NCI-H1048 (cell line): ENCODE measurements at places on chromosomes 1 and 21.

DNA sequence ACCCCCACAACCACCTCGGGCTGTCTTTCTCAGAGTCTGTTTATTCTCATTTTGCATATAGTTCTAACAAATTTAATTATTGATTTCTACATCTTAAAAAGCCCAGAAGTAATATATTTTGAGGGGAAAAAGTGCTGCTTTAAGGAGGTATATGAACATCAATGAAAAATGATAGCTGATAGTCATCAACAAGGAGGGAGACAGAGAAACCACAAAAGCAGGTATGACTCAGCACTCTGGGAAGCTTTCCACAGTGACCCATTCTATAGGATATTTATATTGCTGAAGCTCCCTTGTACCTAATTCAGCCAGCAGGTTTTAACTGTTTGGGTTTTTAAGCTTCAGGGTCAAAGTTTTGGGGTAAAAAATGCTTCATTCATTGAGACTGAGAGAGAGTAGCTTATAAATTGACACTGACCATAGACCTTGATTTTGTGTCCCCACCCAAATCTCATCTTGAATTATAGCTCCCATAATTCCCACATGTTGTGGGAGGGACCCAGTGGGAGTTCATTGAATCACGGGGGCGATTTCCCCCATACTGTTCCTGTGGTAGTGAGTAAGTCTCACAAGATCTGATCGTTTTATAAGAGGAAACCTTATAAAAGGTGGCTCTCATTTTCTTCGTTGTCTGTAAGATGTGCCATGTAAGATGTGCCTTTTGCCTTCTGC lies 27.4 kb downstream of the VANGL1 start:
- no peak for DNase-seq

- DNase-seq, result peak; percentile 39
Measured at GRCh38 chr1:88180449-88181108, 503.5 kb upstream of the PKN2 start.

- DNase-seq, result no peak
Measured at GRCh38 chr1:29113413-29114117, 10.1 kb downstream of the TMEM200B start.

DNA sequence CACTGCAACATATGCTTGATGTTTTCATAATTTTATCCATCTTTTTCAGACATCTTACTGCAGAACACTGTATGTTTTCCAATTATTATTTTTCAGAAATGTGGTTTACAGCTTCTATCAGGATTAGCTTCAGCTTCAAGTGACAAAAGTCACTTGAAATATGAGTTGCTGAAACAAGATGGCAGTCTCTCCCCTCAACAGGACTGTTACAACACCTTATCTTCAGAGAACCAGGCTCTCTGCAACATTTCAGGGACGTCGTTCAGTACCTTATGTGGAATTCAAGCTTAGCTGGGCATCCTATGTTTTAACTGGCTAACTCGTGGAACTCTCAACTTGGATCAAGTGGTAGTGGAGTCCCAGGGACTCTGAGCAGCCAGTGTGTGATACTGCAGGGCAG lies 2.0 kb upstream of the UBE2G2 start:
- DNase-seq, result no peak

GRCh38 chr1:19287436-19288185 lies 959 bp downstream of the AKR7A3 start:
- DNase-seq, result no peak

- no peak for DNase-seq
Measured at GRCh38 chr1:26476958-26477357, 4.7 kb downstream of the HMGN2 start.

GRCh38 chr21:16441789-16442188 lies 712.0 kb downstream of the USP25 start:
- no peak for DNase-seq

GRCh38 chr1:36948606-36949005 lies 85.7 kb downstream of the GRIK3 start:
- no peak for DNase-seq

DNA sequence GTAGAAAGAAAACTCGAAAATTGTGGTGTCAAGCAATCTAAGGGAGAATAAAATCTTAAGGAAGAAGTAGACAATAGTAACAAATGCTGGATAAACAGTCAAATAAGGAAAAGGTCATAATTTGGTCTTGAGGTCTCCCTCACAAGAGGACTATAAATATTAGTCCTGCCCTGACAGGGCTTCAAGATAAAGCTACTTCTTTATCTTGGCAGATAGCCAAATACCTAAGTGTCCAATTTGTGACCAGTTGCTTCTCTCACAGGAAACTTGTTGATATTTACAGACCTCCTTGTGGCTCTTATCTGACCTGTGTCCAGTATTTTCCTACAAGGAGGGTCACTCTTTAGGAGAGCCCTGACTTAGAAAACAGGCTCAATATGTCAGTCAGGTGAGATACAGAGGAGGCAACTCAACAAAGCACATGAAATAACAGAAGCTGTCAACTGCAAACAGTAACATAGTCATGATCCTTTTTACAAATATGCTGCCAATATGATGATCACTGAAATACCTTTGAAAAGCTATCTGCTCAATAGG lies 88.8 kb downstream of the TNNI3K start:
- DNase-seq, result no peak

- no peak for DNase-seq
Measured at GRCh38 chr21:45870851-45871615, 110.5 kb upstream of the COL6A1 start.

DNA sequence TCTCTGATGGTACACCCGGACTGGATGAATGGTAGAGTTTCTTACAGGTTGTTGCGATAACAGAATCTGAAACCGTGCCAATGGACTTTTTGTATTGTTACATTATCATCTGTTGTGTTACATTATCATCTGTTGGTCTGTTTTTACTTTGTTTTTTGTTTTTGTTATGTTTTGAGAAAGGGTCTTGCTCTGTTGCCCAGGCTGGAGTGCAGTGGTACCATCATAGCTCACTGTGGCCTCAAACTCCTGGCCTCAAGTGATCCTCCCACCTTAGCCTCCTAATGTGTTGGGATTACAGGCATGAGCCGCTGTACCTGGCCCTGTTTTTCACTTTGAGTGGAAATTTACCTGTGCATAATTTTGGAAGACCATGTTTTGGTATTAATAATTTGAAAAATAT lies 10.2 kb upstream of the PEX10 start:
- DNase-seq, result no peak

GRCh38 chr1:154760469-154760933 lies 109.6 kb downstream of the KCNN3 start:
- DNase-seq, result no peak

DNA sequence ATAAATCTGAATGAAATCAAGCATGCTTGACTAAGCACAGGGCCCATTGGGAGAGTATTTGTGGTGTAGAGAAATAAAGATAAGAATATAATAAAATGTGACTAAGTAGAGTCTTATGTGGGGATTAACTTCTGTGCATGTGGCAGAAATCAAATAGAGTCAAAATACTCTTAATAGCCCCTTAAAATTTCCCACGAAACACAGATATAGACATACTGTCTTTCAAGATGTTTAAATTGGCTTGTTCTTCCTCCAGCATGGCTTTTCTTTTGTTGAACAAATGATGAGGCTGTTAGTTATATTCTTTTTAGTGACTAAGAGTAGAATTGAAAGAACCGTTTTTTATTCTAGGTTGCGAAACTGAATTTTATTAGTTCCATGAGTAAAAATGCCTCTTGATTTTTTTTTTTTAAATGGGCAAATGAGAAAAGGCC lies 112.3 kb downstream of the RPS6KC1 start:
- DNase-seq, result no peak

GRCh38 chr1:147273409-147274336 lies 31.2 kb downstream of the CHD1L start:
- no peak for DNase-seq

GRCh38 chr1:32334864-32335534 lies 1.0 kb downstream of the MARCKSL1 start:
- DNase-seq, result no peak

DNA sequence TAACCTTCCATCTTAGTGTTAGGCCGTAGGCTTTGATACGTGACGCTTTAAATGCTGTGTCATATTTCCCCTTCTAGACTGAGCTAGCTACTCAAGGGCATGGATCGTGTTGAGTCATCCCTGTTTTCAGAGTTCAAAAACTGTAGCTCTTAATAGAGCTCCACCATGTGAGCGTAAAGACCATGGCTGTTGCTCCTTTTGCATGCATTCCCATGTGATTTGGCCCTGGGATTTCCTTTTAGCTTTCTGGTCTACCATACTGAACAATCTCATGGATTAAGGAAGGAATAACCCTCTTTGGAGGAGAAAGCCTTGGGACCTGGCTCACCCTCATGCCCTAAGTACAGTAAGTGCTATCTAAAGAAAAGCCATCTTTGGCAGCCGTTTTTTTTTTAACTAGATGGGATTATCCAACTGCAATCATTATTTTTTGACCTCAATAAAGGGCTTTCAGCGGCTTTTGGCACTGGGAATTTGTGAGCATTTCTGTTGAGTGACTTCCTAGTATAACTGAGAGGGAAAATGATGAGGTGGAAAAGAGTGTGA lies 76.6 kb downstream of the PLPP3 start:
- no peak for DNase-seq

GRCh38 chr1:231376875-231377549 lies 38.9 kb downstream of the SPRTN start:
- DNase-seq, result no peak

DNA sequence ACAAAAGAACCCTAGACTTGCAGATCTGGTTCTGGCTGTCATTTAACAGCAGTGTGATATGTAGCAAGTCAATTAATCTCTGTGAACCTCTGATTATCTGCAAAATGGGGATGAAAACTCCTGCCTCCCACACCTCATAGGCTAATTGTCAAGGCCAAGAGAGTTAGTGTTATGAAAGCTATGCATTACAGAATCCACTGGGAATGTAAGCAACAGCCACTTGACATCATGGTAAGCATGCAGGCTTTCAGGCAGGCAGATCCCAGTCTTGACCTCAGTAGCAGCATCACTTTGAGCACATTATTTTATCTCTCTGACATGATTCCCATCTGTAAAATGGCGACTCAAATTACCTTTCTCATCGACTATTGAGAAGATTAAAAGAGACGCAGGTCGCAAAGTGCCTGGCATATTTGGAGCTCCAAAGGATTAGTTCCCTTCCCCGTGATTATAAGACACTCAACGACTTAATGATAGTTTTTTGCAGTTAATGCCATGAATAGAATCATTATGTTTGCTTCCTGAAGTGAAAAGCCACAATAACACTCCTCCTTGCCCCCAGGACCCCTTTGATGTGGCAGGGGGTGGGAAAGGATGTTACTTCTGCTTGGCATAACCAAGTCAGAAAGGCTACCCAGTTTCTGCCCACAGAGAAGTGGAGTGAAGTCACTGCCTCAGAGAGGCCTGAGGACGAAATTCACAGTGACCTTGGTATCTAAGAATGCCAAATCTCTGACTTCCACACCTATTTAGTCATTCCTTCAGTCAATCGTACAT lies 273.0 kb upstream of the NFIA start:
- DNase-seq, result no peak

GRCh38 chr1:11782127-11782708 lies 20.2 kb downstream of the C1orf167 start:
- DNase-seq, result no peak

GRCh38 chr1:111270771-111271463 lies 19.7 kb upstream of the CHIA start:
- DNase-seq, result no peak

DNA sequence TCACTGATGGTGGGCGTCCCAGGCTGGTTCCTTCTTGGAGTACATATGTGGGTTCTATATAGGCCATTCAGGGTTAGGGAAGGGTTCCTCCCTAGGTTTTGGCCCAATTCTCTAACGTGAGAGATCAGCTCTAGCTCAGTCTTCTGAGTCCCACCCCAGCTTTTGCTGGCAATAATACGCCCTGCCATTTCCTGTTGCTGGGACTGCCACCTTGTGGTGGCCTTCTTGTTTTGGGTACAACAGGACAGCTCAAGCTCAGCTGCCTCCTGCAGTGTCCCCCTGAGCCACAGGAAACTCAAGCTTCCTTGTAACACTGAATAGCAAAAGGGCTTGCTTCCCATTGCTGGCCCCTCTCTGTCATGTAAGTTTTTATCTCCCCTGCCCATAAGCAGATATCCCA lies 77.8 kb downstream of the BACH1 start:
- DNase-seq, result no peak

DNA sequence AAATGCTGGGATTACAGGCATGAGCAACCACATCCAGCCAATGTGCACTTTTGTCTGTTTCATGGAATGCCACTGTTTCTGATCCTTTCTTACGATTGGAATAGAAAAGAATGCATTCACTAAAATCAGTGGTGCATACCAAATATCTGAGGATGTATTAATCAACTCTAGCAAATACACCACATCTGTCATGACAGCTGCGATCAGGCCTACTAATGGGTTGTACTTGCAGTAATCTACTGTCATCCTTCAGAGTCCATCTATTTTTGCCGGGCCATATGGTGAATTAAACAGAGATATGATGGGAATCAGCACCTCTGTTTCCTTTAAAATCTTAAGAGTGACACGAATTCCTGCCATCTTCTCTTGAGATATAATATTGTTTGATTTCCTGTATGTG lies 8.5 kb upstream of the USP1 start:
- DNase-seq, result no peak

DNA sequence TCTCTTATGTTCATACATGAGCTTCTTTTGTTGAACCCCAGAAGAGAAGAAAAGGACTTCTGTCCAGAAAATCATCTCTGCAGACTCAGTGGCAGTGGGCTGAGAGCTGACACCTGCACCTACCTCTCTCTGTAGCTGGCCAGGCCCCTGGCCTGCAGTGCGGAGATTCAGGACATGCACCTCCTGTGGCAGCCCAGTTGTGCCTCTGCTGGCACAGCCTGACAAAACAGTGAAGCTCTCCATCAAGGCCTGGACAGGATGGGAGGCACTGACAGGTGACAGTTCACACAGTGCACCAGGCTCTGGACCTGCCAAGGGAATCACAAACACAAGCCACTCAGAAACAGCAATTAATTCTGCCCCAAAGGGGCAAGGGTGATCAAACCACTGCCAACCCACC lies 88.8 kb downstream of the TGFBR3 start:
- DNase-seq, result no peak

DNA sequence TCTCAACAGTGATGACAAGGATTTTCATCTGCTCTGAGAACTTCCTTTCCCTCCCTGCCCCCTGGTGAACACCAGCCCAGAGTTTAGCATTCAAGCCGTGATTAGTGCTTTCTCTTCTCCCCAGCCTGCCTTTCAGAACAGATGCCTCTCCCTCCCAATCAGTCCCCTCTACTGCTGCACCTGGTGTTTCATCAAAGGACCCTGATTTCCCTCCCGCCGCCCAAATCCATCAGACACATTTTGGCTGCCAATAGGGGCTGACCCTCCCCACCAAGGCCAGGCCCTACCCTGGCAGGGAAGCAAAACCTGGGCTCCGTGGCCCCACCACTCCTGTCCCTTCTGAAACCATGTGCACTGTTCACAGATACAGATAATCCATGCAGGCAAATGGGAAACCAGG lies 34.0 kb upstream of the KLHDC7A start:
- no peak for DNase-seq

- no peak for DNase-seq
Measured at GRCh38 chr1:83779565-83779964, 219.4 kb downstream of the TTLL7 start.

- DNase-seq, result no peak
Measured at GRCh38 chr21:44351535-44352252, 1.7 kb upstream of the TRPM2 start.
